Stimulated activated CD4-positive, alpha-beta T cell treated with anti-CD3 and anti-CD28 coated beads, Interleukin-12 subunit alpha, Interleukin-12 subunit beta, amount 100 ng/mL, for 24 hours (primary cell): ENCODE measurements at places on chromosomes 5 and 9.
A peak's percentile ranks its signal among the peaks of the same experiment; 100 is the strongest.

DNA sequence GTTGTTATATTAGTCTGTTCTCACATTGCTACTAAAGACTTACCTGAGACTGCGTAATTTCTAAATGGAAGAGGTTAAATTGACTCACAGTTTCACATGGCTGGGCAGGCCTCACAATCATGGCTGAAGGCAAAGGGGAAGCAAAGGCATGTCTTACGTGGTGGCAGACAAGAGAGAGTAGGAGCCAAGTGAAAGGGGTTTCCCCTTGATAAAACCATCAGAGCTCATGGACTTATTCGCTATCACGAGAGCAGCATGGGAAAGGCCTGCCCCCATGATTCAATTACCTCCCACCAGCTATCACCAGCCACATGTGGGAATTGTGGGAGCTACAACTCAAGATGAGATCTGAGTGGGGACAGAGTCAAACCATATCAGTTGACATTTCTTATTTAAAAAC is 374.5 kb upstream of the RORB start:
- DNase-seq, result peak; percentile 9

DNA sequence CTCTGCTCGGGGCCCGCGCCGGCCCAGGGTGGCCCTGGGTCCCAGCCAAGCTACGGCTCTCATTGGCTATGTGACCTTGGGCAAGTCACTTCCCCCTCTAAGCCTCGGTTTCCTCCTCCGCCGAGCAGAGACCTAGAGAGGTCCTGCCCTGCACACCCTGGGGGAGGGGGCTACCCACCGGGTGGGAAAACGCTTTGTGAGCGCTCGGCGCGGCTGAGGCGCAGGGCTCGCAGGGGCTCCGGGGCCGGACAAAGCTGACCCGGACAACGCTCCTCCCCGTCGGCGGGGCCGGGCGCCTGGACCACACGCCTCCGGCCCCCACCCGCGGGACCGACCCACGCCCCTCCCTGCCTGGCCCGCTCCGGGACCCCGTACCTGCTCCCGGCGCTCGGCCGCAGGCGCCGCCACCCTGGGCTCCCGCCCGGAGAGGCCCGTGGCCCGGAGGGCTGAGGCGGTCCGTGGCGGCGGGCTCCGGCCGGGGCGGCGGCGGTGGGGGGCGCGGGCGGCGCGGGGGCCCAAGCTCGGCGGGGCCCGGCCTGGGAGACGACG is 85.7 kb upstream of the MELK start:
- peak; percentile 29 for DNase-seq

- DNase-seq, result no peak
Observed at GRCh38 chr9:134441227-134442084, 115.2 kb downstream of the RXRA start.

DNA sequence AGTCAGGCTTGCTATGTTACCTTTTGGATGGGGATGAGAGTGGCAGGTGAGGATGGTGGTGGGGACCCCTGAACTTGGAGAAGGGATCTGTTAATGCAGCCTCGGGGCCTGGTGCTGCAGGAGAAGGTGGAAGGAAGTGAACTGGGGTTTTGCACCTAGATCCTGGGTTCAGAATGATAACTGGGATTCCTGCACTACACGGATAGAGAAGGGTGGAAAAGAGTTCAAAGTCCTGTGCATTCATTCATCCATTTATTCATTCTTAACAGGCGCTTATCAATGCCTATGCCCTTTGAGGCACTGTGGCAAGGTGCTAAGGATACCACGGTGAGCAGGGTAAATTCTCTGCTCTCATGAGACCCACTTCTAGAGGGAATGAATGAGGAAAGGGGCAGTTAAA is 41.7 kb upstream of the TJP2 start:
- DNase-seq, result no peak

GRCh38 chr5:1732945-1733344 is 66.7 kb downstream of the MRPL36 start:
- no peak for DNase-seq

DNA sequence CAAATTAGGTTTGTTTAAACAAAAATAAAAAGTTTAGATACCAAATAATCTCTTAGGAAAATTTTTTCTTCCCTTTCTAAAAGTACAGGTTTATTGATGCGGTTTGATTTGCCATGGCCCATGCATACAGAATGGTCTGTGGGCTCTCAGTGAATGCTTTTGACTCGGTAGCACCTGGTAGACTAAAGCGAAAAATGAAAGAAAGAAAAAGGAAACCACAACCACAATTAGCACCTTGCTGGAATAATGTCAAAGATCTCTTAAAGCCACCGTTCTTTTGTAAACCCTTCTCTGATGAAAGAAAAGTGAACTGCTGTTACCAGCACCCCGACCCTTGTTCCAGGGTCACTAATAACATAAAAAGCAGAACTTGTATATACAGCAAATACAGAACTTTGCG is 157.9 kb downstream of the NFIB start:
- no peak for DNase-seq

GRCh38 chr9:87320146-87320884 is 177.4 kb upstream of the DAPK1 start:
- DNase-seq, result no peak

GRCh38 chr9:128244091-128244836 is 31.5 kb downstream of the GOLGA2 start:
- no peak for DNase-seq

GRCh38 chr9:96514108-96514799 is 64.3 kb downstream of the HABP4 start:
- DNase-seq, result no peak

DNA sequence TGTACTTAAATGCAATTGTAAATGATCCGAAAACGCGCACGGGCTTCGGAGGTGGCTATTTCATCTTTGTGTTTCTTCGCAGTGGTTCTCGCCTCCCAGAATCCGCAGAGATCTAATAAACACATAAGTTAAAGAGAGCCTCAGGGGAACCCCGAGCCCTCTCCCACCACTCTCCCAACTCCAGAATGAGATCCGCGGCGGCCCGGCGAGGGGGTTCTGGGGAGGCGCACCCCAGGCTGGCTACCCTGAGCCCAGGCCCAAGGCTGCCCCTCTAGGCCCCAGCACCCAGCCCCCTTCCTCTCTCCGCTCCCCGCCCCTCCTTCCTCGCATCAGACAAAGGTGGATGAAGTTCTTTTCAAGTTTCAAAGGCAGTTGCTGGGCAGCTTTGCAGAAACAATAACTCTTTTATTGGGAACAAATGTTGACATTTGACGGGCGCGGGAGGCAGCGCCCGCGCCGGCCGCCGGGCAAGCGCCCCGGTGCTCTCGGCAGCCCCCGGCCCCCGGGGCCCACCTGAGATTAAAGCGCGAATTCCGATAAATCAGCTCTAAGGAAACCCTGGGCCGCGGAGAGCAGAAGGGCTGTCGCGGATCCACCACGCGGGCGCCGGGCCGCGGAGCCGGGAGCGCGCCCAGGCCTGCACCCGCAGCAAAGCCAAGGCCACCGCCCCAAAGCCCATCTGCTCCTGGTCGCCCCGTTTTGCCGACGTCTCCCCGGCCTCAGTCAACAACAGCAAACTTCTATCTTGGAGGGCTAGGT is 8.4 kb downstream of the IRX2 start:
- no peak for DNase-seq

DNA sequence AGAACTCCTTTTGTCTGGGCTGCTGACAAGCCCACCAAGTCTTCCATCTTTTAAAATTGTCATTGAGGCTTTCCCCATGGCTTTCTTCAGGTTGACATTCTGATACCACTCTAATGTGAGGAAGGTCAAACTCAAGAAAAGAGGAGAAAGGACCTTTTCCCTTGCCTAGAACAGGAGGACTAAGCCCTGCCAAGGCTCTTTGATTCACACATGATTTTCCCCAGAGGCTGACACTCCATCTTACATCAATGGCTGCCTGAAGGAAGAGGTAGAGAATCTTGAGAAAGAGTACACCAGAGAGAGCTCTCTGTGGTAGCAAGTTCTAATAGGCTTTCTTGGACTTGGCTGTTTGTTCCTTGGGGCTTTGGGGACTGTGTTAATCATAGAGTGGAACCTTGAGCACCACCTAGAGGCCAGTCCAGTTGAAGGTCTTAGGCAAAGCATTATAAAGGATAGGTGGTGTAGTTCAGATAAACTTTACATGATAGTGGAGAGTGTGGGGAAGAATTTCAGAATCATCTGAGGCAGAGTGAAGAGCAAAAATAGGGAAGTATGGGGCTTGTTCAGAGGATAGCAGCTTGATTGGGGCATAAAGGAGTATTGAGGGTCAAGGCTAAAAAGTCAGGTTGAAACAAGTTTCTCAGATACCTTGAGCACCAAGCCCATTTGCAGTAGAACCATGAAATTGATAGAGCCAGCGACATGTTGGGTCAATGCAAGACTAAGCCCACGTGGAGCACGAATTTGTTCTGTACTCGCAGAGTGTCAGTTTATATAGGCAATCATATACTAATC is 36.7 kb downstream of the NDFIP1 start:
- peak; percentile 51 for DNase-seq

- DNase-seq, result no peak
Observed at GRCh38 chr5:113250341-113250953, 184.3 kb downstream of the TSSK1B start.

DNA sequence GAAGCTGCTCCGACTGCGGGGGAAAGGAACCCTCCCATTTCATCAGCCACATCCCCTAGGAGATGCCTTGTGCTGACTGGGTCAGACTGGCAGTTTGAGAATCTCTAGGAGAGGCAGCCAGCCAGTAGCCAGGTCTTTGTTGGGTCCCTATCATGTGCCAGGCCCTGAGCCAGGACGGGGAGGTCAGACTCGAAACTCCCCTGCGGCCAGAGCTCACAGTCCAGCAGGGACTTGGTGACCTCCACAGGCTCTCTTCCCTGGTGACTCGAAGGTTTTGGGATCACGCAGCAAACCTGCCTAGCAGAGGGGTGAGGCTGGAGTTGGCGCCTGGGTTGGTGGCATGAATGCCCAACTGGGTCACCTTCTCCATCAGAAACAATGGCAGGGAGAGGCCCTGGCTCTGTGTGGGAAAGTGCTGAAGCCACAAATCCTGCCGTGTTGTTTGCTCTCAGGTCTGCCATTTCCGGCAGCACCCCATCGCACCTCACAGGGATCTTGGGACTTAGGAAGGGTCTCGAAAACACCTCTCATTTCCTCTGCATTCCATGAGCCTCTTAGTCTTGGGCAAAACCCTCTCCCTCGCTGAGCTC is 14.4 kb upstream of the ORM1 start:
- no peak for DNase-seq

- no peak for DNase-seq
Observed at GRCh38 chr5:95148453-95148852, 136.4 kb downstream of the MCTP1 start.

DNA sequence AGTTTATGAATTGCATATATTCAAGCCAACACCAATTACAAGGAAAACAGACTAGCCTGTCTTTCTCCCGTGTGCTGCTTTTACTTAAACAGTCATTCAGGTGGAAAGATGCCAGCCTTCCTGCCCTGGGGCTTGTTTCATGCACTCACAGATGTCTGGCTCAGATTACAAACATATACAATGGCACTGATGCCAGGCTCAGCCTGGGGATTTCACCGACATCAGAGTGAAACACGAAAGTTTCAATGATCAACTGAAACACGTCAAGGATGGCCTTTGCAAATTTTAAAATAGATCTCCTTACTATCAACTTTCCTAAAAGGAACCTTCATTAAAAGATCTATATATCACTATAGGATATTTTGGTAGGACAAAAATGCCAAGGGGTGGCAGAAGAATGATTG is 1576.5 kb downstream of the EFNA5 start:
- DNase-seq, result no peak

DNA sequence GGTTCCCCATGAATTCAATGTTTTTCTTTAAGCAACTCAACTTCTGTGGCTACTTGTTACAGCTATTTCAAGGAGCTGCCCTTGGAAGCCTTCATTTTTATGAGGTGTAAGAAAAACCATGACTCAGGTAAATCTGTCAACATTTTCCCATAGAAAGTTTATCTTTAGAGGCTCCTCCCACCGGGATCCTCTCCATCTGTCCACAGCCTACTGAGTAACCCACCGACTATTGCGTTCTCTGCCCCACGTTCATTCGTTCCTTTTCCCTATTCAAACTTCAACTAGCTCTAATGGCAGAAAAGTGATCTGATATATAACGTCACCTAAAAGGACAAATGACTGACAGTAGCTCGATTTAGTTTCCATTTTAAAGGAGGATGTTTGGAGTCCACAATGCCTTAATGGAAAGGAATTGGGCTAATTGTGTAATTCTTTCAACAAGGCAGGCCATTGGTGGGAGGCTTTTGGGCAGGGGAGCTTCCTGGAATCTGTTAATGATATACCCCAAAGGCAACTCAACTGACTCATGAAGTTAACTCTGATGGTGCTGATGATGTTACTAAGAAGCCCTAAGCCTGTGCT is 29.3 kb upstream of the NR3C1 start:
- no peak for DNase-seq

DNA sequence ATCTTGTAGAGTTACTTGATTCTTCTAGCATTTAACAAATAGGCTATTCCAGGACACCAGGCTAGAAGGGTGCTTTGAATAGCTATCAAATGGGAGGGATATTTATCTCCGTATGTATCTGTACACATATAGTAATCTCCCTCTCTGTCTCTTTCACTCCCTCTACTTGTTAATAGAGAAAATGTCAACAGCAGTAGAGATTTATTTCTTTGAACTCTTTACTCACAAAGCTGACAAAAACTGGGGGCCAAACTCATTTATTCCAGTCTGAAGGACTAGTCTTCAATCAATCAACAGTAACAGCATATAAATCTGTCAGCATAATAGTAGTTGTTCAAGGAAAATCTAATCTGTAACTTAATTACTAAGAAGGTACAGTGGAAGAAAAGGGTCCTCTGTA is 78.2 kb upstream of the FER start:
- no peak for DNase-seq

GRCh38 chr5:136012041-136012804 is 16.6 kb upstream of the TGFBI start:
- DNase-seq, result no peak

DNA sequence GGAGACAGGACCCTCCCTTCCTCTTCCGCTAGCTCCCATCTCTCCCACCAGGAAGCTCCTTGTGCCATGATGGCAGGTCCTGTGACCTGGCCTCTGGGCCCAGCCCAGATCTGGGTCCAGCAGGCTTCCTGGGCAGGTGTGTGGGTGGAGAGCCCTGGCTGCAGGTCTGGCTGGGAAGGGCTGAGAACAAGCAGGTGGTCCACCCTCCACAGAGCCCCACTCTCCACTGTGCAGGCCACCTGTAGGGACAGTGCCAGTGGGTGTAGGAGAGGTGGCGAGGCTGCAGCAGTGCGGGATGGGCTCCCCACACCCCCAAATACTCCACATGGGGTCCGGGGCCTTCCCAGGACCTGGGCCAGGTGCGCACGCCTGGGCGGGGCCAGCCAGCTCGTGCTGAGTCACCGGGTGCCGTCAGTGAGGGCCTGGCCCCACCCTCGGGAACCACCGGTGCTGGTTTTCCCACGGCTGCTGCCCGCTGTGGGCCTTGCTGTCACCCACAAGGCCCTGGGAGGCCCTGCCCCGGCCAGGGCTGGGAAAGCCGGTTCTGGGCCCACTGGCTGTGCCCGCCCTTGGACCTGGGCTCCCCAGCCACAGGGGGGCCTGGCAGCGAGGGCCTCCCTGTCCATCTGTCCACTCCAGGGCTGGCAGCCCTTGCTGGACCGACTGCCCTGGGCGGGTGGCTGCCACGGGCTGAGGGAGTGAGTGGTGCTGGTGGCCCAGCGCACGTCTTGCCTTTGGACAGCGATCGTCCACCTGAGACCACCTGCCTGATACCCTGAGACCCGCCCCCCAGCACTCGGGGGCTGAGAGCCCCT is 9.3 kb upstream of the NRARP start:
- no peak for DNase-seq
